ENCODE measurements at places on chromosomes 1 and 21. TPM values are rescaled to one million over a fixed set of nuclear protein-coding genes. Genes with fewer than 3 reads are reported as not detected.

The LMX1A gene
- not detected for total RNA-seq

The ATP6V1G3 gene
- total RNA-seq: not detected

The YARS1 gene
- total RNA-seq: 63.9 TPM

The G0S2 gene
- total RNA-seq: 3.5 TPM

The ASTN1 gene
- 0.02 TPM for total RNA-seq

The ZYG11B gene
- 5.0 TPM for total RNA-seq

The TRIM62 gene
- 2.4 TPM for total RNA-seq

The PRRX1 gene
- total RNA-seq: not detected

The BRDT gene
- not detected for total RNA-seq

The HSPB7 gene
- total RNA-seq: 0.05 TPM

The PGBD2 gene
- 3.6 TPM for total RNA-seq

The ATAD3C gene
- total RNA-seq: not detected

The NBPF3 gene
- total RNA-seq: 6.0 TPM

The MRPL39 gene
- total RNA-seq: 33.2 TPM

The NUDT4B gene
- total RNA-seq: 0.58 TPM

The CCDC17 gene
- total RNA-seq: 0.21 TPM

The ZBTB7B gene
- total RNA-seq: 54.9 TPM

The COG2 gene
- total RNA-seq: 19.1 TPM

The ALDH4A1 gene
- 14.4 TPM for total RNA-seq

The CCDC30 gene
- 0.97 TPM for total RNA-seq

The CASQ1 gene
- not detected for total RNA-seq

The RPE65 gene
- total RNA-seq: not detected

The PTCH2 gene
- total RNA-seq: 0.26 TPM

The KCTD3 gene
- total RNA-seq: 41.1 TPM

The MYCL gene
- total RNA-seq: 1.6 TPM

The NRIP1 gene
- 15.2 TPM for total RNA-seq

The SASS6 gene
- total RNA-seq: 3.8 TPM

The TNFRSF8 gene
- total RNA-seq: 0.13 TPM

The IL10 gene
- not detected for total RNA-seq

The AMY1A gene
- not detected for total RNA-seq

The RPL5 gene
- 1,035 TPM for total RNA-seq

The SPTA1 gene
- not detected for total RNA-seq

The CD1E gene
- not detected for total RNA-seq

The TSPAN1 gene
- 2.6 TPM for total RNA-seq

The SPRR2E gene
- total RNA-seq: not detected

The S100A16 gene
- total RNA-seq: 496 TPM

The C1orf141 gene
- not detected for total RNA-seq

Data from A549 treated with dexamethasone at 1 μM for 4 hours (cell line).